NCI-H526 treated with DMSO at 0.1 percent for 48 hours (cell line): ENCODE measurements at places on chromosomes 11 and 22.

GRCh38 chr11:60184824-60185511, 2.1 kb upstream of the MS4A6A start:
- no peak for DNase-seq

DNA sequence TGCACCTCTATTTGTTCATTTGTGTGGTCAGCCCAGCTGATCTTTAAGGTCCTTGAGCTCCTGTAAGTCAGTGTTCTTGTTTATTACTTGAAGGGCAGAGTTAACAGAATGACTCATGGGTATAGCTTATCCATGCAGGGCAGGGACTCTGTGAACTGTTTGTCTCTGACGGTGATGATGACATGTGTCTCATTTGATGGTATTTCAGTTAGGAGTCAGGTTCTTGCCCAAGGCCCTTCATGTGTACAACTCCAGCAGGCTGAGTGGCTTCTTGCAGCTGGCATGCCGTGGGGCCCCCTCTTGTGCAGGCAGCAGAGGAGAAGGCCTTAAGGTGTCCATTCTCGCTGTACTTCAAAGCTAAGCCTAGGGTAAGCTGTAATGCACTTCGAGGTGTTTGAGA, 165.1 kb downstream of the DBX1 start:
- no peak for DNase-seq

- DNase-seq: peak; percentile 87
Observed at GRCh38 chr22:27407369-27407985, 394.1 kb downstream of the MN1 start.

DNA sequence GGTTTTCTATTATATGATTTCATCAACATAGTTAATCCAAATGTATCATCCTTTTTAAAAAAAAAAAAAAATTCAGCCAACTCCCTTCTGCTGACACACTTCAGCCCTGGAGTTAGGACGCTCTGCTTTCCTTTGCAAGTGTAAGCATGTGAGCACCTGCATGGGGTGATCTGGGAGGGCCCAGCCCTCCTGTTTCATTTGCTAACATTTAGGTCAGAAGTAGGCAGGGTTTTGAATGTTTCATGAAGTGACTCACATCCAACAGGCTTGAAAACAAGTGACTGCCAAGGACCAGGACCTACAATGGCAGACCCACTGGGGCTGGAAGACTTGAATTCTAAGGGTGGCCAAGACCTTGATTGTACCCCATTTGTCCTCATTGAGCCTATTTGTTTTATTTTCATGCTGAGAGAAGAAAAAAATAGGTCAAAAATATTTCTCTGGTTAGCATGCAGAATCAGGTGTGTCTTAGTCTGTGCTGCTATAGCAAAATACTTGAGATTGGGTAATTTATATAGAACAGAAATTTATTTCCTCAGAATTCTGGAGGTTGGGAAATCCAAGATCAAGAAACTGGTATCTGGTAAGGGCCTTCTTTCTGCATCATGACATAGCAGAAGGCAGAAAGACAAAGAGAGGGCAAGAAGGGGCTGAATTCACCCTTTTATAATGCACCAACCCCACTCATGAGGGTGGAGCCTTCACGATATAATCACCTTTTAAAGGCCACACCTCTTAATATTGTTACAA, 137.6 kb downstream of the CD44 start:
- no peak for DNase-seq

- DNase-seq: no peak
Observed at GRCh38 chr11:16791191-16791961, 52.9 kb downstream of the C11orf58 start.

DNA sequence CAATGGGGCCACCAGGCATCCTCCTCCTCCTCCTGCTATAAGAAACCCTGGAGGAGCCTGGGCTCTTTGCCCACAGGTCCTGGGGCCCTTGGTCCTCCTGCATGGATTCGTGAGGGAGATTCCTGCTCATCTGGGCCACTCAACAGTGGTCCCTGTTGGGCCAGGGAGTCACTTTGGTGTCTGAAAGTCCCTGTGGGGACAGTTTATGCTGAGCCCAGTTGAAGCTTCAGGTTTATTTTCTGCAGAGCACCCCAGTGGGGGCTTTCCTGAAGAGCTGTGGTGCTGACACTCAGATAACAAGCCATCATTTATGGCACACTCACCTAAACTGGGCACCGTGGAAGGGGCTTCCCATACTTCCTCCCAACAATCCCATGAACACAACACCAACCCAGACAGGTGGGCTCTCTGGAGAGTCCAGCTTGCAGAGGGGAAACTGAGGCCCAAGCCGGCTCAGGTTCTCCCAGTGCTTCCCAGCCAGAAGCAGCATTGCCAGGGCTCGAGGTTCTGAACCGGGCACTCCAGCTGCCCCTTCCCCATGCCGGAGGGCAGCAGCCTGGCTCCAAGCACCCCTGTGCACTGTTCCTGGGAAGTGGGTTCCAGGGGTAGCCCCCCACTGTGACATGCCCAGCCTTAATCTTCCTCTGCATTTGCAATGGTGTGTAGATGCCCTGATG, 91.3 kb downstream of the MYEOV start:
- no peak for DNase-seq

GRCh38 chr22:21791635-21792625, 56.3 kb upstream of the YPEL1 start:
- DNase-seq: no peak

- DNase-seq: no peak
Observed at GRCh38 chr11:33317662-33318061, 60.5 kb downstream of the HIPK3 start.

- no peak for DNase-seq
Observed at GRCh38 chr11:22581354-22582150, 44.1 kb downstream of the FANCF start.
